Activated T-helper 1 cell treated with Interleukin-2 at 50 U/mL for 16 hours (primary cell): ENCODE measurements at places on chromosomes 7 and 10.

DNA sequence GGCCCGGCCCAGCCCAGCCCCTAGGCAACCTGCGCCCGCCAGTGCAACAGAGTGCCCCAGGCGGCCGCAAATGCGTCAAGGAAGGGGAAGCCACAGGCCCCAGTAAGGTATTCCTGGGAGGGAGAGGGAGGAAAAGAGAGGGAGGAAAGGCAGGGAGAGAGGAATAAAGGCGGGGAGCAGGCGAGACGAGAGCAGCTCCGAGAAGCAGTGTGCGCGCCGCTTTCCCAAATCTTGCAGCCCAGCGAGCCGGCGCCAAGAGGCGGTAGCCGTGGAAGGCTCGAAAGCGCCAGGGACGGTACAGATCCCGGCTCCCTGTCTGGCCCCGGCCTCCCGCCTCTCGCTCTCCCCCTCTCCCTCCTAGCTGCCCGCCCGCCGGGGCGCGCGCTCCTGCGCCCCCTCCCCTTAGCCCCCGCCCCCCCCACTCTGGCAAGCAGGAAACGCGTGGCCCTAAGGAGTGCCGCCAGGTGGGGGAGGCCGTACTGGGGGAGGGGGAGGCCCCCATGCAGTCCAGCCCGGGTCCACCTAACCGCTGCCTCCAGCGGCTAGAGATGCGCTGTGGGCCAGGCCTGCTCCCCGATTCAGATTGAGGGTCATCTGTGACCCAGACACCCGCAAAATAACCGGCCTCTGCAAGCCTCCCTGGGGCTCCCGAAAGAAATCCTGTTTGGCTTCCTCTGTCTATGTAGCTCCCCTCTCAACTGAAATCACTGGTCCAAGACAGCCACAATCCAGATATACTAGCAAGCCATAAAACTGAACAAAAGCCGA, 4.3 kb downstream of the HOXA10 start:
- DNase-seq: no peak

GRCh38 chr7:130290745-130291144, 2.2 kb upstream of the CPA4 start:
- no peak for DNase-seq

DNA sequence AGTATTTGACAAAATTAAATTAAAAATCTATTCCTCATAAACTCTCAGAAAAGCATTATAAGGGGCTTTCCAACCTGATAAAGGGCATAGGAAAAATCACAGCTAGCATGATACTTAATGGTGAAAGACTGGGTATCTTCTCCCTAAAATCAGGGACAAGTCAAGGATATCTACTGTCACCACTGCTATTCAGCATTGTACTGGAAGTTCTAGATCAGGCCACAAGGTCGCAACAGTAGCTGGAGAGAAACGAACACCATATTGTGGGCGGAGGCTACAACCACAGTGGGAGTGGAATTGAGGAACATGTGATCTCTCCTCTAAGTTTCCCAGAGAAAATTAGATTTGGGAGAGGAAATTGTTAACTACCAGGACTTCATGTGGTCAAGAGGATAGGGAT, 70.0 kb upstream of the NAMPT start:
- no peak for DNase-seq

DNA sequence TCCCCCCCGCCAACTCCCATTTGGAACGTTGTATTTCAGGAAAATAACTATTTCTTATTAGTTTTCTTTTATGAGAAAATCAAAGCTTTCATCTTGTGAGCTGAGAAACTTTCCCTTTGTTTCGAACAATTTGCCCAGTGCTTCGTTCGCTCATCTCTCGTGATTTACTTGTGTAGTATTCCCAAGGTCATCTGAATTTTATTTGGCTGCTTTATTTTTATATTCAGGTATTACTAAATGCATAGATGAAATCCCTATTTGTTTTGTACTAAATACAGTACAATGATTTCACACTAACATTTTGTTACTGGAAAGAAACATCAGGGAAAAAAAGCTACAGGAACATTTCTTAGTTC, 12.0 kb upstream of the EBLN1 start:
- no peak for DNase-seq

DNA sequence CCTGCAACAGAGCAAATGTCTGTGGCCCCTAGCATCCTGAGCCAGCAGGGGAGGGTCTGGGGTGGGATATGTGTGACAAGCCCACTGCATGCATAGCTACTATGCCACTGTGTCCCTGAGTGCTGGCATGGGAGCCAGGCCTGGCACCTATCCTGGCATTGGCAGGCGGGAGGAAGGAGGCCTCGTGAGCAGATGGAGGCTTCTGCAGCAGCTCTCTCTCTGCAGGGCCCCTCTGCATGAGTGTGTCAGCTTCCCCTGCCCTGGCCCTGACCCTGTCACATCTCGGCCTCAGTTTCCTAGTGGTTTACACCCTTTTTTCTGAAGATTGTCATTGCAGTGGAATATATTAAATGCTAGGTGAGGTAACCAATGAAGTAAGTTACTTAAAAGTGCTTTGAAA, 13.1 kb upstream of the IMPDH1 start:
- DNase-seq: no peak
